ENCODE measurements at places on chromosomes 3 and 15.

DNA sequence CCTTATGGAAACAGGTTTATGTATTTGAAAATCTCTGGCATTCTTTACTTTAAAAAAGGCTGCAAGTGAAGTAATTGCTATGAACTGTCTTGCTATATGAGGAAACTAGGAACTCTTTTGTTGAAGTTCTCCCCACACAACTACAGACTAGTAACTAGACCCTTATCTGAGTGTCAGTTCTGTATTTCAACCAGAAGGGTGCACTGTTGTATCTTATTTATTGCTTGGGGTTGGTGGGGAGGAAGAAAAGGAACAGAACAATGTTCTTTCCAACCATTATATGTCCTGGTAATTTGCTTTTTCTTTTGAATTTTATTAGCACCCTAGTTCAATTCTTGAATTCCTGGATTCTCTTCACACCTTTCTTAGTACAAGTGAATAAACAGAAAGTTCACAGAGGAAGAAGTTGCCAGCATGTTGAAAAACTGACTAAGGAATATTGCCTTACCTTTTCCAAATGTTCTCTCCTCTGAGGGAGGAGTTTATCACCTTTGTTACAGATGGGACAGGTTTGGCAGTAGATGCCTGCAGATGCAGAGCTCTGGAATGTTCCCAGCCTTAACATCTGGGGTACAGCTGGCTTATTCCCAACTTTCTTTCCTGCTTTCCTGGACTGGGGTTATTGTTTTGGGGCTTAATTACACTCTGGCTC lies 162.4 kb upstream of the CFAP20DC start:
- no peak for DNase-seq

- DNase-seq = no peak
Observed at GRCh38 chr3:36741285-36741684, 23.1 kb downstream of the DCLK3 start.

GRCh38 chr3:62073038-62073437 lies 300.3 kb downstream of the FEZF2 start:
- no peak for DNase-seq

DNA sequence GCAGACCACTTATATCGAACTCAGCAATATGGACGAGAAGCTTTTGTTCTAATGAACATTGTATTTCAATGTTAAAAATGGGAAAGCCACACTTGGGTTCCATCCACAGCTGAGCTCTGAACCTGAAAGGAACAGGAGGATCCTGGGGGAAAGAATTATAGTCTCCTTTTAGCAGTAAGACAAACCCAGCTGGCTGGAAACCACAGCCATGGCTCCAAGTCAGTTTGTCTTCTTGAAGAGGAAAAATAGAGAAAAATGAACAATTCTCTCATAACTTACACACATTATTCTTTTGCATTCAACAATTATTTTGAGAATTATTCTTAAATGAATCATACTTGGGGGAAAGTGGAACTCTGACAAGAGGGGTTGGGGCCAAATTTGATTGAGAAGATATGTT lies 149.2 kb upstream of the VEPH1 start:
- DNase-seq = no peak

DNA sequence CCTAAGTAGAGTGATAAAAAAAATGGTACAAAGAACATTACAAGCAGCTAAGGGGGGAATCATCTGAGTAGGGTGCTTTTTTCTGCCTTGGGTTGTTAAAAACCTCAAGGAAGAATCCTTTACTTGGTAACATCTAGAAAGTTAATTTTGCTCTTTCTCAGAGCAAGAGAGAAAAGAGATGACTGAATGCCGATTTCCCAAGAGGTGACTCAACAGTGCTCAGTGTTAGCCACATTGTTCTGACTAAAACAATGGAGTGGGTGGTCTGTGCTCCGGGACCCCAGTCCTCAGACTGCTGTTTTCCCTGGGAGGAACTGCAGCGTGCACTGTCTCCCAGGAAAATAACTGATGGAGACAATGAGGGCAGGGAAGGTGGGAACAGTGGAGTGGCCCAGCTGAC lies 41.1 kb upstream of the RASGRP1 start:
- no peak for DNase-seq

DNA sequence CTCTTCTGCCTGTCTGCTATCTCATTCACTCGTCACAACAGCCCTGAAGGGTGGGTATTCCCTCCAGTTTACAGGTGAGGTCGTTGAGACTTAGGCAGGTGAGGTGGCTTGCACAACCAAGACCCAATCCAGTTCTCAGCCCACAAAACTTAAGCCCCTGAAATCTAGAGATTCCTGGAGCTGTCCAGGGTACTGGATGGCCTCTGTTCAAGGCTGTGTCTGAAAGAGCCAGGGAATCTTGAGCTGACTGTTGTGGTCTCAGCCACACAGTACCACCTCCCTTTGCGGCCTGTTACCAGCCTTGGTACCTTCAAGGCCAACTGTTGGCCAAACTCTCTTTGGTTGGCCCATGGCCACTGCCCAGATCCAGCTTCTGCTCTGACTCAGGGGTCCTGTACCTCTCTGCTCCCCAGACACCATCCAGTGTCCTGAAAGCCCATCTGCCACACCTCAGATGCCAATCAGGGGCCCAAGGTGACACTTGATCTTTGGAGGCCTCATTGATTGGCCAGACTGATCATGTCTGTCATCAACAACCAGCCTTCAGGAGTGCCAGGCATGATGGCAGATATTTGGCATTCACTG lies 10.9 kb upstream of the FAM107A start:
- DNase-seq = no peak

GRCh38 chr3:44596621-44597020 lies 11.9 kb downstream of the ZNF660 start:
- DNase-seq = no peak

GRCh38 chr3:120161902-120162301 lies 67.7 kb upstream of the GSK3B start:
- DNase-seq = no peak

- no peak for DNase-seq
Observed at GRCh38 chr3:24254649-24255048, 240.0 kb downstream of the THRB start.

DNA sequence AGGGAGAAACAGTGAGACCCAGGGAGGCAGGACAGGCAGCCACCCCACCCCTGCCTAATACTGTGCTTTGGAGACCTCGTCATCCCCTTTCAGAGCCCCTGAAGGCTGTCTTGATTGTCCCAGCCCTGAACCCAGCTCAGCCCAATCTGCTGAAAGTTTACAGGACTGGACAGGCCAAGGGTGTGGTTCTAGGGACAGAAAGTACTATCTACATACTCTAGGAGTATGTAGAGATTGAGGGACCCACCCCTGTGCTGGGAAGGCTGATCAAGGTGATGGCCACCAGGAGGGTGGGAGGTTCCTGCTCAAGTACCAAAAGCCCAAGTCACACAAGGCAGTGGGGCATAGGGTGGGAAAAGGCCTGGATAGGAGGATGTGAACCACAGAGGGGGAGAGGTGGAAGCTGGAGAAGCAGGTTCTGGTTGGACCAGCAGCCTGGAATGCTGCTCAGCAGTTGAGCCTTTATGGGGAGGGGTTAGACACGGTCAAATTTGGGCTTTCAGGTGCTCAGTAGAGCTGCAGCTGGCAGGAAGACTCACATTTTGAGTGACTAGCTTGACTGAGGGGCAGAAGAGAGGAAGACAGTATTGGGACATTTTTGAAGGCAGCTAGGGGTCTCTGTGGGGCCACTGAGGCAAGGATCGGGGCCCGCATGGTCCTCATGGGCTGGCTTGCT lies 6.7 kb downstream of the NBEAL2 start:
- no peak for DNase-seq

- no peak for DNase-seq
Observed at GRCh38 chr3:67381667-67382272, 272.6 kb downstream of the SUCLG2 start.

DNA sequence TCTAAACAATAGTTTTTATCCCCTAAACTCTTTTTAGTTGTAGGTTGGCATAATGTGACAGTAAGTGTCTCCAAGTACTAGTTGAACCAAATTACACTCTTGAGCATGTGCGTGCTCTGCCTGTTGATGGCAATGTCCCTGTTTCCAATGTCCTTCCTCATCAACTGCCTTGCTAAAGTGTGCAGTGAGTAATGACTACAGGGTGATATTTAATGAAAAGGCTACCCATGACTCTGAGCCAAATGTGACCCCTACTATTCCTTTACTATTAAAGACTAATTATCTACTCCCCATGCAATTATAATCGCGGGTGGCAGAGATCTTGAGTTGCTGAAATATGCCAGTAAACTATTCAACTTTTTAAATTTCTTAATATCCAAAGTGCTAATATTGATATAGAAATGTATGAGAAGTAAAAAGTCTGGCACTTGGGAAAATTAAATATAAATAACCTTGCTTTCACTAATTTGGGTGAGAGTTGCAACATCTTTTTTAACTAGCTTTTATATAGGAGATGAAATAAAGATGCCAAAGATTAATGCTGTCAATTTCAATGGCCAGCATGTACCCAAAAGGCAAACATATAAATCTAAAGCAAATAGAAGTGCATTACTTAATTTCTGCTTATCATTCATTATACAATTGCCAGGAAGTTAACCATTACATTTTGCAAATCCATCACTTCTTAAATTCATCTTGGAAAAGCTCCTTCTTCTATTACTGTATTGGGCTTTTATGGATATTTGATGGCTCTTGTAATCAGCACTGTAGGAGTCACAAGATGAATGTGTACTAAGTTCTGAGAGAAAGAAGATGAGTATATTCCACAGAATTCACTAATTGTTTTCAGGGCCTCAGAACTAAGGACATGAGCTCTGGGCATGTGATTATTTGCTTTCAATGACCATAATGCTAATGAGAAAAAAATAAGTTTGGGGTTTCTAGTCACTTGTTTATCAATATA lies 518.2 kb upstream of the NAALADL2 start:
- no peak for DNase-seq

- no peak for DNase-seq
Observed at GRCh38 chr3:18345015-18345367, 80.1 kb downstream of the SATB1 start.

DNA sequence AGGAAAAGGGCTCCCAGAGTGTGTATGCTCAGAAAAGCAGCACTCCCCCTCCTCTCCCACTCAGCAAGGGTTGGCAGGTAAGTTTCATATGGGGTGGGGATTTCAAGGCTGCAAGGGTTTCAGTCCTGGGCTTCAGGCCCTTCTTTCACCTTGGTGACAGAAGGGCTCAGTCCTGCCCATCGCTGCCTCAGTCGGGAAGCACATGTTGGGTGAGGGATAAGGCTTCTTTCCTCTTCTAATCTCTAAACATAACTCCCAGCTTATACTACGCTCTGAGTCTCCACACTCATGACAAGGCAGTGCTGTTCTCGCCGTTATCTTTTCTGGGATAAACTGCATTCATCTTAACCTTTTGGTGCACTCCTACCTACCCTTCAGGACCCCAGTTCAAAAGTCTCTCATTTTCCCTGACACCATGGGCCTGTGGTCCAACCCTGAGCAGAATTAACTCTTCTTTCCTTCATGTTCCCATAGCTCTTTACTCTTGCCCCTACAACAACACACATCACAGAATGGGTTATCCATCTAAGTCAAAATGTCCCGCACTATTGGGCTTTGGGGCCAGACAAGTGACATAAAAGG lies 17.0 kb downstream of the RAB43 start:
- no peak for DNase-seq

GRCh38 chr3:184380185-184380626 lies 352 bp downstream of the CHRD start:
- peak; percentile 80 for DNase-seq

GRCh38 chr3:156787926-156788663 lies 38.1 kb upstream of the LEKR1 start:
- DNase-seq = no peak

GRCh38 chr15:63362885-63363284 lies 18.8 kb downstream of the CA12 start:
- DNase-seq = no peak

DNA sequence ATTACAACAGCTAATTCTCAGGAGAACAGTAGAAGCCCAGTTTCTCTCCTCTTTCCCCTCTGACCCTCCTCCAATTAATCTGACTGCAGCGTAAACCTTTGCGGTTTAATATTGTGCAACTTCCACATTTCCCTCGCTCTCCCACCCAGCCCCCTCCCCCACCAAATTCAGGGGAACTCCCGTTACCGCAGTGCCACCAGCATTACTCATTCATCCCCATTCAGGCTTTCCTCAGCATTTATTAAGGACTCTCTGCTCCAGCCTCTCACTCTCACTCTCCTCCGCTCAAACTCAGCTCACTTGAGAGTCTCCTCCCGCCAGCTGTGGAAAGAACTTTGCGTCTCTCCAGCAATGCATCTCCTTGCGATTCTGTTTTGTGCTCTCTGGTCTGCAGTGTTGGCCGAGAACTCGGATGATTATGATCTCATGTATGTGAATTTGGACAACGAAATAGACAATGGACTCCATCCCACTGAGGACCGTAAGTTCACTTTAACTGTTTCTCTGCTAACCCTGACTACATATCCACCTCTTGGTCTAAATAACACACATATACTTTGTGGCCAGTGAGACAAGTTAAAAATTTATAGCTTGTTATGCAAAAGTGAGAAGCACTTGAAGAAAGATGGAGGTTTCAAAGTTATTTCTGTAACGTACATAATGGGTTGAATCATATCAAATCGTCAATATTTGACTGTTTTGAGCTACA lies at the start of gene PTX3:
PTX3 (plus strand) TSS at position 268 of the 709 bp plus-strand sequence; CDS start at position 352, 84 bp downstream.
- no peak for DNase-seq

DNA sequence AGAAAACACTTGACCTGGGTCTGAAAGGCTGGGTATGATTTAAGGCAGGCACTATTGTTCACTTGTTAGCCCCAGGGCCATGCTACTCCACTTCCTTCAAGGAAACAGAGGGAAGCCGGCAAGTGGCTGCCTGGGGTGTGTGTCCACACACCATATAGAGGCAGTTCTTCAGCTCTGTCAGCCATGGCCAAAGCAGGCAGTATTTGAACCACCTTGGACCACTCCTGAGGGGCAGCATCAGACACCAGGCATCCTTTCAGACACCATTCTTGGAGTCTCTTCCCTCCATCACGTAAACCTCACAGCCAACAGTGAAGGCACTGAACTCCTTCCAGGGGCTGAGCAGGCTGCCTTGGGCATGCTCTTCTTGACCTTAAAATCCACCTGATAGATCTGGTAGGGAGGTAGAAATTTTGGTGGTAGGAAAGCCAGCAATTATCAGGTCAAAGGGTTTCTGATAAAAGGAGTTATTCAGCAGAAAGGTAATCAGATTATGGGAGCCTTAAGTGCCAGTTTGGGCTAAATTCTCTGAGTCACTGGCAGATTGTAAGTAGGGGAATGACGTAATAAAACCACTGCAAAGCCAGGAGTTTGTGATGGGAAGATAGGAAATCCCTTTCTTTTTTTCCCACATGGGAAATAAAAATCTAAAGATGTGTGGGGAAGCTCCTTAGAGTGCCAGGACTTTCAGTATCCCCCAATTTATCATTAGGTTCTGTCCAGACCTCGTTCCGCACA lies 20.2 kb downstream of the TGFBR2 start:
- DNase-seq = no peak

Measured in cardiac septum (tissue), 1 donor.